SW480 (cell line): ENCODE measurements at places on chromosomes 3 and 15.
A peak's percentile ranks its signal among the peaks of the same experiment; 100 is the strongest.

DNA sequence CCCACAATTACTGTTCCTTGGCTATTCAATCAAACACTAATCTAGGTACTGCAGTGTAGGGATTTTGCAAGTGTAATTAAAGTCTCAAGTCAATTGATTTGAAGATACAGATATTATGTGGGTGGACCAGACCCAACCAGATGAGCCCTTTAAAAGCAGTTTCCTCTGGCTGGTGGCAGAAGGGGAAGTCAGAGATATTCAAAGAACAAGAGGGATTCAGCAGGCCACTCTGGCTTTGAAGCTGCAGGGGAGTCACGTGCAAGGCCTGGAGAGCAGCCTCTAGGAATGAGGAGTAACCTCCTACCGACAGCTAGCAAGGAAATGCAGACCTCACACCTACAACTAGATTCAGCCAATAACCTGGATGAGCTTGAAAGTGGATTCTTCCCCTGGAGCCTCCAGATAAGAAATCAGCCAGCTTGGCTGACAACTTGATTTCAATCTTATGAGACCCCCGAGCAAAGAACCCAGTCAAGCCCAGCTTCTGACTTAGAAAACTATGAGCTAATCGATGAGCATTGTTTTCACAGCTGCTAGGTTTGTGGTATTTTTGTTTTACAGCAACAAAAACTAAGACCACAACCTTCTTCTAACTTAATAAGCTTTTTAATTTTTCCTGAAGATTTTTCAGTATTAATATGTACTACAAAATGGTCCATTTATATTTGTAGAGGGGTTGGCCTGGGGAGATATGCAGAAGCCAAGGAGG, 13.4 kb downstream of the HACD2 start:
- no peak for DNase-seq

DNA sequence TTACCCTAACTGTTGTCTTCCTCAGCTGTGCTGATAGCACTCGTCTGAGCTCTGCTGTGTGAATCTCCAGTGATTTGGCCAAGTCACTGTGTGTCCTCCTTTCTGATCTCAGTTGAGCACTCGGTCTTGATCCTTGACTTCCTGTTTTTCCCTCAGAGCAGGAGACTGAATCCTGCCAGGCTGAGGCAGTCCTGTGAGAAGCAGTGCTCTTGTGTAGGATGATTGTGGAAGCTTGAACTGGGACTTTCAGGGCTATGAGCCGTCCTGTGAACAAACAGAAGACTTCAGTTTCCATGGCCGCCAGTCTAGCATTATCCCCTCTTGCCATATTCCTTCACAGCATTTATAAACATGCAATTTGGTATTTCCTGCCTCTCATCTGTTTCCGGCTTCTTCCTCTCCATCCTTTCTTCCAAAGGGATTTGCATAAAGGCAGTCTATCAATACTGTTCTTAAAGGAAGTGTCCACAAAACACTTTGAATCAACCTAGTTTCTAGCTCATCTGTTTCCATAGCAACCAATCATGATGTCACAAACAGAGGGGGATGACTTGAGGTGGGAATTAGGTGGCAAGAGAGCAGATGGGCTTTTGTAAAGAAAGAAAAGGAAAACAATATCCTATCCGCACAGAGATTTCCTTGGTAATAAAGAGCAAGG, 237.2 kb downstream of the AGBL1 start:
- no peak for DNase-seq

GRCh38 chr15:71679793-71680353, 130.5 kb upstream of the NR2E3 start:
- DNase-seq: no peak

DNA sequence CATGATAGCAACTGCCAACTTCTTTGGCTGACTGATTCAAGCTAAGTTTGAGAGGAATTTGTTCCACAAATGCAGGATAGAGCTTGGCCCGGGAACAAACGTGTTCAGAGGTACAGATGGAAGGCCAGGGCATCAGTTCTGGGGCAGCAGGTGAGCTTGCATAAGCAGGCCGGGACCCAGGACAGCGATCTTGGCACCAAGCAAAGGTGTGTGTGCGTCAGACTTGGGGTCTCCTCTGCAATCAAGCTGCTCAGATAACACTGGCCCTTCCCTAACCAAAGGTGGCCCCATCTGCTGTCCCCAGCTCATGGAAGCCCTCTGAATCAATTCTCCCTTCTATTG, 155.6 kb downstream of the MEGF11 start:
- no peak for DNase-seq

- DNase-seq: no peak
Observed at GRCh38 chr3:150292891-150293290, 115.2 kb upstream of the TSC22D2 start.

DNA sequence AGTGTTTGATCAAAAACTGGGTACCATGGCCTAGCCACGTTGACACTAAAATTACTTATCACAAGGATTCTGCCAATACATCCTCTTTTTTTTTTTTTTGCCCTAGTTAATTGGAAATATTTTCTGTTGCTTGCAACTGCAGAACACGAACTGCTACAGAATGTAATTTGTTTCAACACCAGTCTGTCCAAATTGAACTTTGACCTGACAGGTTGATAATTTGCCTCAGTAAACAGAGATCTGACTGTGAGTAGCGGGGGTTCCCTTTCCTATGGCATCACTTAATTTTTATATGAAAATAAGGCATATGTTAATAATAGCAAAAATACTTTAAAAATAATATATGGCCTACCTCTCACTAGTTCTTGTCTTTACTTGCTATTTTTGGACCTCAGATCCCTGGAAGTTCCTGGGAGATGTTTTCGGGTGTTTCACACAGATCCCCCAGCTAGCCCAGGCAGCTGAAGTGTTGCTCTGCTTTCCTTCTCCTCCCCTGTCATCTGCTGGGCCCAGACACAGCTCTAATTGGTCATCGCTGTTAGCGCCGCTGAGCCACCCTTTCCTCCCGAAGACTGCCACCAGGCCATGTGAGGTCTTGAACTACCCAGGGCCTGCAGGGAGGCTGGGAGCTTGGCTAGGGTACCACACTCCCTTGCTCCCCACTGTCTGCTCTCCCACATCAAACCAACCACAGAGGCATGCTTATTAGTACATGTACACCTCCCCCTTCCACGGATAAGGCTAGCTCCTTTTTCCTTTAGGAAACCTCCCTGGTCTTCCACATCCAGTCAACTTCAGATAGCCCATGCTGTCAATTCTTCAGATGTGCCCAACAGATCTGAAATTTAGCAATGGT, 89.8 kb upstream of the RNF7 start:
- DNase-seq: peak; percentile 74

GRCh38 chr3:111589303-111590142, 5.6 kb downstream of the ZBED2 start:
- DNase-seq: no peak

DNA sequence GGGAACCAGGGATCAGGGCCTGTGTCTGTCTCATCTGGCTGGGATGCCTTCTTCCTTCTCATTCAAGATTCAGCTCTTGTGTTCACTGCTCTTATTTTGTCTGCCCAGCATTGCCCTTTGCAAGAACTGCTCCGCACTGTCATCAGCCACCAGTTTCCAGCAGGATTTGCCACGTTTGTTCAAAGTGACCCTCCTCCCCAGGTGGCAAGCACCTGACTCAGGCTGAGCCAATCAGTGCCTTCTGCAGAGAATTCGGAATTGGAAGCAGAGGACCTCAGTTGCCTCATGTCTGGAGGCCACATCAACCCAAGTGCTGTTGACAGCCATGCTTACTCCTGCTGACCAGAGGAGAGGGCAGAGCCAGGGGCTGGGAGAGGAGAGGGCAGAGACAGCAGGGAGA, 124.5 kb downstream of the SMAD6 start:
- no peak for DNase-seq

- no peak for DNase-seq
Observed at GRCh38 chr15:55990516-55990915, 2.9 kb downstream of the NEDD4 start.

DNA sequence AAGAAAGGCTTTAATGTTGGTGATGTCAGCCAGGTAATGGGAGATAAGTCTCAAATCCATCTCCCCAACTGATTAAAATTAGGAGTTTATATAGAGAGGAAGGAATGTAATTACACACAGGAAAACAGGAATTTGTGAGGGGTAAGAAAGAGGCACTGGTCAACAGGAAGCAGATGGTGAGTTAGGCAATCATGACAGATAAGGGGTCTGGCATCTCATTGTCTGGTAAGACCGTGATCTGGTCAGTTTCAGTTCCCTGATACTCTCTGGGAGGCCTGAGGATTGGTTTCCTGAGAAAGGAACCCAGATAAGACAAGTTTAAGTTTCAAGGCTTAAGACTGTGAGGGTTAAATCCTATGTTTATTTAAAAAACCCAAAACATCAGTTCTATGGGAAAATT, 414.7 kb upstream of the ARRDC4 start:
- no peak for DNase-seq

- no peak for DNase-seq
Observed at GRCh38 chr3:12884186-12884680, 42.9 kb upstream of the RPL32 start.

- DNase-seq: no peak
Observed at GRCh38 chr15:38589502-38589901, 24.9 kb upstream of the RASGRP1 start.

- no peak for DNase-seq
Observed at GRCh38 chr3:161103776-161104385, 1.3 kb downstream of the B3GALNT1 start.

DNA sequence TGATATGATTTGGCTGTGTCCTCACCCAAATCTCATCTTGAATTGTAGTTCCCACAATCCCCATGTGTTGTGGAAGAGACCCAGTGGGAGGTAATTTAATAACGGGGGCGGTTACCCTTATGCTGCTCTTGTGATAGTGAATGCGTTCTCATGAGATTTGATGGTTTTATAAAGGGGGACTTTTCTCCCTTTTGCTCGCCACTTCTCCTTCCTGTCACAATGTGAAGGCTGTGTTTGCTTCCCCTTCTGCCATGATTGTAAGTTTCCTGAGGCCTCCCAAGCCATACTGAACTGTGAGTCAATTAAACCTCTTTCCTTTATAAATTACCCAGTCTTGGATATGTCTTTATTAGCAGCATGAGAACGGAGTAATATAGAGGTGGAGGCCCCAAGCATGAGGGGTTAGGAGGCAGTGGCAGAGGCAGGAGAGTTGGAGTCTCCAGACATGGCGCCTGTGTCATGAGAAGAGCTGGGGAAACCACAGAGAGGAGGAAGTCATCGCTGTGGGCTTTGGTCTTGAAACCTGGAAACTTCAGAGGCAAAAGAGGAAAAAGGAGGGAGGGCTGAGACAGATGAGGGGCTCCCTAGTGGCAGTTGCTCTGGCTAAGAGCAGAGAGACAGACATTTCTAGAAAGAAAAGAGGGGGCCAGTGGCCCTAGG, 107.8 kb upstream of the VEPH1 start:
- DNase-seq: no peak
